ENCODE measurements at places on chromosomes 7 and 10. TPM values are rescaled to one million over a fixed set of nuclear protein-coding genes. Genes with fewer than 3 reads are reported as not detected.

The SLC18A3 gene
- not detected for total RNA-seq

The PRSS37 gene
- total RNA-seq, result not detected

The PRXL2A gene
- total RNA-seq, result 321 TPM

The HSPA12A gene
- 0.30 TPM for total RNA-seq

The ADGRA1 gene
- not detected for total RNA-seq

The DNAJC12 gene
- 2.4 TPM for total RNA-seq

The C10orf67 gene
- total RNA-seq, result not detected

The KLF14 gene
- total RNA-seq, result not detected

The RBM20 gene
- total RNA-seq, result not detected

All from endothelial cell of umbilical vein (primary cell).